GM13976 (cell line): ENCODE measurements at places on chromosomes 6 and 20.

DNA sequence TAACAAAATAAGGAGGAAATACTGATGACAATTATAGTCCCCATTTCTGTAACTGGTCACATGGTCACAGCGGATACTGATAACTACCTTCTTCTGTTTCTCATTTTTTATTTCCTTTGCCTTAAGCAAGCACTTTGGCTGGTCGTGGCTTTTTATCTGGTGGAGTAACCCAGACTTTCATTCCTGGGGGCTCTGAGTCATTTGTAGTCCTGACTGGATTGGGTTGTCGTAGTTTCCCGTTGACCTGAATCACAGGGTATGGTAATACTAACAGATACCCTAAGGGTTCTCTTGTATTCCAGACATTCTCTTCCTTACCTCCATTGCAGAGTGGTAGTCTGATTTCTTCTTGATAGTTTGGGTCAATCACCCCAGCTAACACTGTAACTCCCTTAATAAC is 500.3 kb upstream of the ADGRB3 start:
- no peak for DNase-seq

GRCh38 chr6:111957623-111958315 is 84.5 kb upstream of the FYN start:
- DNase-seq, result no peak

- DNase-seq, result no peak
Measured at GRCh38 chr20:9011121-9011520, 57.8 kb upstream of the PLCB4 start.

- DNase-seq, result no peak
Measured at GRCh38 chr6:128641703-128642102, 121.3 kb upstream of the PTPRK start.

DNA sequence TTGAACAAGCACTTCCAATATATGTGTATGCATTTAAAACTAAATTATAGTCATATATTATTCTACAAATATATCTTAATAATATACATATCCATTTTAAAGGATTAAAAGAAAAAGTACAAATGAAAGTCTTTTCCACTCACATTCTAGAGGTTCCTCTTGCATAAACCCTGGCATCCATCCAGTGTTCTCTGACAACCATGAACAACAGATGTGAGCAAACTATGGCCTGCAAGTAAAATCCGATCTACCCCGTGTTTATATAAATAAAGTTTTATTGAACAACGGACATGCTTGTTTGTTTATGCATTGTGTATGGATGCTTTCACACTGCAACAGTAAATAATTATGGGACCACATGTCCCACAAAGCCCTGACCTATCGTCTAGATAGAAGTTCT is 1122.3 kb downstream of the EPHA7 start:
- DNase-seq, result no peak

- no peak for DNase-seq
Measured at GRCh38 chr6:10395704-10396546, 18.9 kb downstream of the TFAP2A start.
